ENCODE measurements at places on chromosomes 16 and 17. TPM values are rescaled to one million over a fixed set of nuclear protein-coding genes. Genes with fewer than 3 reads are reported as not detected.

- DNase-seq: no peak
- H3K27ac ChIP-seq: no peak overlapping the region
- no peak overlapping the region for H3K4me3 ChIP-seq
Measured at GRCh38 chr16:68802190-68802589, 41.1 kb upstream of the TANGO6 start.

The ARL17A gene
- total RNA-seq: 25.7 TPM

The C17orf78 gene
- not detected for total RNA-seq

The CTRL gene
- 0.69 TPM for total RNA-seq

The DHRS7C gene
- not detected for total RNA-seq

- H3K27me3 ChIP-seq: no peaks in the 10 kb centered on the region
- peaks cover 3% of the 10 kb centered on the region for H3K4me1 ChIP-seq
- H3K27ac ChIP-seq: no peak overlapping the region
Measured at GRCh38 chr17:80029258-80029974, 6.3 kb downstream of the TBC1D16 start.

GRCh38 chr17:64129515-64129764 lies 504 bp downstream of the ERN1 start:
- no peak for DNase-seq
- H3K27ac ChIP-seq: peak overlapping the region; percentile 92
- H3K36me3 ChIP-seq: no peaks in the 10 kb centered on the region
- no peaks in the 10 kb centered on the region for H3K4me1 ChIP-seq

DNA sequence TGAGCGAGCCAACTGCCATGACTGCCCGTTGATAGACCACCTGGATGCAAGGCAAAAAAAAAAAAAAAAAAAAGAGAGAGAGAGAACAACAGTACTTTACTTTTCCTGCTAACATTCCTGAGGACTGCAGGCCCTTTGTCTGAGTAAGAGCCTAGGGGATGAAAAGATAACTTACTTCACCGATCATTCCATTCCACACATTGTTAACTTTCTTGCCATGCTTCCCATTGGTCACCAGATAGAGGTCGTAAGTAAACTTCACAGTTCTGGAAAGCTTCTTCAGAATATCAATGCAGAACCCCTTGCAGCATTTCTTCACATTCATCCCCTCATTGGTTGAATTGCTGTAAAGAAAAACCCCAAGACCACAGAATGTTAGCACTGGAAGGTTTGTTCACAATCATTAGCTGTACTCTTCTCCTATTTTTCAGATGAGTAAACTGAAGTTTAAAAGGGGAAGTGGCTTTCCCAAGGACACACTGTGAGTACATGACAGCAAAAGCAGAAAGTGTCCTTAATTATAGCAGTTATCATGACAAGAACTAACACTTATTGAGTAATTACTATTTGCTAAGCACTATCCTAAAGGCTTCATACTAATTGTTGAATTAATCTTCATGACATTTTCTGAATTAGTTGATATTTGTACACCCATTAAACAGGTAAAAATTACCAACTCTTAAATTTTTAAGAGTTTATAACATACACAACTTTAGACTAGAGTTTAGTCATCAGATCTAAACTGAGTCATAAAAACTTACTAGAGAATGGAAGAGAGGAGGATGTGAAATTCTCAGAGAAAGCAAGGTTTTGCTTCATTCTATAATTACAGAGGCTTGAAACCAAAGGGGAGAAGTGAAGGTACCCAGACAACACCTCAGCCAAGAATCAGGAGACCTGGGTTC lies 341.2 kb downstream of the GRIN2A start:
- H3K27me3 ChIP-seq: no peaks in the 10 kb centered on the region
- H3K4me3 ChIP-seq: no peak overlapping the region
- H3K27ac ChIP-seq: no peak overlapping the region
- H3K36me3 ChIP-seq: no peaks in the 10 kb centered on the region
- DNase-seq: no peak

The FOXC2 gene
- total RNA-seq: 6.3 TPM

The GINS3 gene
- total RNA-seq: 2.6 TPM

- no peaks in the 10 kb centered on the region for H3K36me3 ChIP-seq
- H3K4me1 ChIP-seq: peaks cover 45% of the 10 kb centered on the region
- no peak overlapping the region for H3K4me3 ChIP-seq
- H3K27me3 ChIP-seq: no peaks in the 10 kb centered on the region
Measured at GRCh38 chr17:50945779-50946222, 79.6 kb upstream of the TOB1 start.

- no peak for DNase-seq
- H3K4me1 ChIP-seq: no peaks in the 10 kb centered on the region
- H3K27me3 ChIP-seq: no peaks in the 10 kb centered on the region
- H3K4me3 ChIP-seq: no peak overlapping the region
Measured at GRCh38 chr16:12160249-12160648, 183.7 kb downstream of the SNX29 start.

- no peaks in the 10 kb centered on the region for H3K4me1 ChIP-seq
- H3K27ac ChIP-seq: no peak overlapping the region
- no peak overlapping the region for H3K4me3 ChIP-seq
Measured at GRCh38 chr17:18963126-18964017, 11.4 kb downstream of the SLC5A10 start.

- H3K27me3 ChIP-seq: no peaks in the 10 kb centered on the region
- DNase-seq: no peak
- H3K36me3 ChIP-seq: no peaks in the 10 kb centered on the region
- H3K4me1 ChIP-seq: no peaks in the 10 kb centered on the region
Measured at GRCh38 chr16:9399573-9399972, 308.1 kb downstream of the HAPSTR1 start.

GRCh38 chr17:12867726-12868125 lies 78.4 kb downstream of the ARHGAP44 start:
- H3K4me3 ChIP-seq: no peak overlapping the region
- no peaks in the 10 kb centered on the region for H3K4me1 ChIP-seq
- no peak for DNase-seq
- H3K27me3 ChIP-seq: no peaks in the 10 kb centered on the region
- H3K36me3 ChIP-seq: no peaks in the 10 kb centered on the region

- peak overlapping the region; percentile 95 for H3K27ac ChIP-seq
- H3K36me3 ChIP-seq: no peaks in the 10 kb centered on the region
- H3K4me3 ChIP-seq: no peak overlapping the region
- peak; percentile 46 for DNase-seq
Measured at GRCh38 chr17:40541873-40542557, 23.3 kb downstream of the CCR7 start.

The HOXB9 gene
- total RNA-seq: 45.8 TPM

DNA sequence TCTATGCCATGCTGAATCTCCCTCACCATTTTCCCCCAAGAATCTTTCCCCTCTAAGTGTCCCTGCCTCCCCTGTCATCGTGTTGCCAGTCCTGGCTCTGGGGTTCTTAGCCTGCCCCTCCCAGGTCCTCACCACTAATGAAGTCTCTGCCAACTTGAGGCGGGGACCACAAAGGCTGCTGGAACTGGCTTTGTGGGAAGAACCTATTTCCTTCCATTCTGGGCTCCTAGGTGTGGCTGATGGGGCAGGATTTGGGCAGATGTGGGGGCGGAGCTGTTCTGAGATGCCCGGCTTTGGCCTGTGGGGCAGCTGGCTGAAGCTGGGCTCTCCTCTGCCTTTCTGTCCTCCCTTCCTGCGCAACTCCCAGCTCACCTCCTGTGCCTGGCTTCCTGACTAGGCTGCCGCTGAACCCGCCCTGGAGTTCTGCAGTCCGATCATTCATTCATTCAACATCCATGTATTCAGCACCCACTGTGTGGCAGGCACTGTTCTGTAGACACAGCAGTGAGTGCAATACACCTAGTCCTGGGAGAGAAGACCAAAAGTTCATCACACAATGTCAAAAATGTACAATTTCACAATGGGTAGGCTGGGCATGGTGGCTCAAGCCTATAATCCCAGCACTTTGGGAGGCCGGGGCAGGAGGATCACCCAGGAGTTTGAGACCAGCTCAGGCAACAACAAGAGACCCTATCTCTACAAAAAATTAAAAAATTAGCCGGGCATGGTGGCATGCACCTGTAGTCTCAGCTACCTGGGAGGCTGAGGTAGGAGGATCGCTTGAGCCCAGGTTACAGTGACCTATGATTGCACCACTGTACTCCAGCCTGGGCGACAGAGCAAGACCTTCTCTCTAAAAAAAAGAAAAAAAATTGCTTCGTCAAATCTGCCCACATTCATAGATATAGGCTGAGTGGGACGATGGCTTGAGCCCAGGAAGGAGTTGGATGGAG lies 1.9 kb upstream of the SNN start:
- H3K27me3 ChIP-seq: no peaks in the 10 kb centered on the region
- no peaks in the 10 kb centered on the region for H3K36me3 ChIP-seq
- H3K4me1 ChIP-seq: no peaks in the 10 kb centered on the region

The OTOP3 gene
- not detected for total RNA-seq

The HLF gene
- 38.4 TPM for total RNA-seq

DNA sequence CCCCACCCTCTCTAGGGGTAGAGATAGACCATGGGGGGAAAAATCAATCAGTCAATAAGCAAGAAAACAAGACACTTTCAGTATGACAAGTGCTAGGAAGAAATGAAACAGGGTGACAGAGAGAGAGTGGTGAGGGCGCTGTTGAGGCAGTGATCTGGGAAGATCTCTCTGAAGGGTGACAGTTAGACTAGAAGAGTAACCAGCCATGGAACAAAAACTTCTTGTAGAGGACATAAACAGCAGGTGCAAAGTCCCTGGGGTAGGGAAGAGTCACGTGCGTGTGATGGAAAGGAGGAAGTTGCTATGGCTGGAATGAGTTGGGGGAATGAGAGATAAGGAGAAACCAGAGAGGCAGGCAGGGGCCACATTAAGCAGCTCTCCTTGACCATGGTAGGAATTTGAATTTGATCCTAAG lies 16.8 kb upstream of the EMP2 start:
- H3K27me3 ChIP-seq: no peaks in the 10 kb centered on the region
- no peak for DNase-seq
- no peak overlapping the region for H3K4me3 ChIP-seq
- no peaks in the 10 kb centered on the region for H3K4me1 ChIP-seq
- H3K27ac ChIP-seq: no peak overlapping the region

GRCh38 chr16:1407753-1408152 lies 6.8 kb downstream of the UNKL start:
- no peaks in the 10 kb centered on the region for H3K4me1 ChIP-seq
- no peak overlapping the region for H3K4me3 ChIP-seq
- no peak overlapping the region for H3K27ac ChIP-seq
- no peak for DNase-seq

DNA sequence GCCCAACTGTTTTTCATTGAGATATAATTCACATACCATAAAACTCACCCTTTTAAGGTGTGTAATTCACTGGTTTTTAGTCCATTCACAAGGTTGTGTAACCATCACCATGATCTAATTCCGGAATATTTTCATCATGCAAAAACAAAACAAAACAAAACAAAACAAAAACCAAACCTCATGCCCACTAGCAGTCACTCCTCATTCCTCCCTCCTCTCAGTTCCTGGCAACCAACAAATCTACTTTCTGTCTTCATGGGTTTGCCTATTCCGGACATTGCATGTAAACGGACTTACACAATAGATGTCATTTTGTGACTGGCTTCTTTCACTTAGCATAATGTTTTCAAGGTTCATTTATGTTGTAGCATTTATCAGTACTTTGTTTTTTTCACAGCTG lies 4.5 kb upstream of the NOD2 start:
- DNase-seq: no peak
- no peaks in the 10 kb centered on the region for H3K27me3 ChIP-seq
- no peak overlapping the region for H3K4me3 ChIP-seq
- no peaks in the 10 kb centered on the region for H3K4me1 ChIP-seq

GRCh38 chr17:21676281-21677111 lies 15.8 kb upstream of the KCNJ18 start:
- no peaks in the 10 kb centered on the region for H3K4me1 ChIP-seq
- no peak overlapping the region for H3K27ac ChIP-seq
- no peaks in the 10 kb centered on the region for H3K36me3 ChIP-seq
- no peaks in the 10 kb centered on the region for H3K27me3 ChIP-seq

DNA sequence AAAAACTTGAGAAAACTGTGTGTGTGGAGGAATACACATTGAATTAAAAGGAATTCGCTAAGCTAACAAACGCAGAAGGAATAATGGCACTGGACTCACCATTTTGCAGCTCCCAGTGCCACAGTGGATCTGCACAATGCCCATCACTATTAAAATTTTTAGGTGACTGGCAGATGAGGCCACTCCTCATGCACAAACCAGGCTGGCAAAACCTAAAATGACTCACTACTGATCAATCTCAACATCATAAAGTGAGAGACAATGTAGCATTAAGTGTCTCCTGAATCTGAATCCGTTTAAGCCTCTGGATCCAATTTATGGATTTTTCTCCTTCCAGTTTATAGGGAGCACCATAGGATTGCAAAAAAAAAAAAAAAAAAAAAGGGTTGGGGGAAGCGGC lies 20.6 kb downstream of the MYH10 start:
- no peaks in the 10 kb centered on the region for H3K27me3 ChIP-seq
- H3K4me1 ChIP-seq: no peaks in the 10 kb centered on the region
- H3K4me3 ChIP-seq: no peak overlapping the region
- no peaks in the 10 kb centered on the region for H3K36me3 ChIP-seq
- DNase-seq: no peak
- no peak overlapping the region for H3K27ac ChIP-seq

GRCh38 chr17:77186141-77186604 lies 45.4 kb downstream of the SEC14L1 start:
- H3K27ac ChIP-seq: peak overlapping the region; percentile 68
- peaks cover 9% of the 10 kb centered on the region for H3K4me1 ChIP-seq
- H3K27me3 ChIP-seq: no peaks in the 10 kb centered on the region
- no peaks in the 10 kb centered on the region for H3K36me3 ChIP-seq

DNA sequence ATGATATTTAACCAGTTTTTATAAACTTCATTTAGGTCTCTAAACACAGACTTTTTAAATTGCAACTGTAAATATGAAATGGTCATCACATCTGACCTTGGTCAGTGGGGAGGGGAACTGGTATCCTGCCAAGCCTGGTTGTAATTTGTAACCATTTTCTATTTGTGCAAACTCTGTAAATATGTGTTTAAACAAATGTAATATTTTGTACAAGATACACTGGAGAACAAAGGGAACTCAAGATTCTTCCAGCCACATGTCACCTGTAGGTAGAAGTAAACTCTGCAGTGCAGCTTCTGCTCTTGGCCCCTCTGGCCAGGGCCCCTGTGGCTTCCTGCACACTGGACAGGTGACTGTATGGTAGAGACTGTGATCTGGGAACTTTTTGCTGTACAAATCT lies 35.8 kb downstream of the AKAP1 start:
- H3K36me3 ChIP-seq: peaks cover 57% of the 10 kb centered on the region
- H3K27me3 ChIP-seq: no peaks in the 10 kb centered on the region
- no peaks in the 10 kb centered on the region for H3K4me1 ChIP-seq
- no peak overlapping the region for H3K4me3 ChIP-seq
- H3K27ac ChIP-seq: no peak overlapping the region

DNA sequence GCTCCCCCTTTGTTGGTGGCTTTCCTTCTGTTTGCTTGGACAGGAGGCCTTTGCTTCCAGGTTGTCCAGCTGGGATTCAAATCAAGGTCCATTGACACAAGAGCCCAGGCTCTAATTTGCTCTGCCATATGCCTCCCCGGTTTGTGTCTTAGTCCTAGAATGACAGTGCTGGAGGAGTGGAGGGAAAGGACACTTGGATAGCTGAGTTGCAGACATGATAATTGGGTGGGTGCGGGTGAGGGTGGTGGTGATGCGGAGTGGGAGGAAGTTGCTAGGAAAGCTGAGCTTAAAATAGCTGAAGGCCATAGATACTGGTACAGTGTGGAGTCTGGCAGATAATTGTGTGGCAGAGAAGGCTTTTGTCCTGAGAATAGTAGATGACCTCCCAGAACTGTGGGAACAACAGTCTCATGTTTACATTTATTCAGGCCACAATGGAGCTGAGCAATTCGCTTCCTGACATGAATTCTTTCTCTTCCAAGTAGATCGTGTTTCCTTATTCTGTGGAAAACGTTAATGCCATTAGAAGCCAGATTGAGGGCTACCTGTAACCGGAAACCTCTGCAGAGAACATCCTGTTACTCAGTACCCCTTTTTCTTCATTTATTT lies 23.8 kb downstream of the SEC14L1 start:
- H3K27me3 ChIP-seq: no peaks in the 10 kb centered on the region
- no peak overlapping the region for H3K4me3 ChIP-seq
- peak overlapping the region; percentile 59 for H3K27ac ChIP-seq
